ENCODE measurements at places on chromosomes 5 and 9.

GRCh38 chr9:134571326-134571931 is 70.2 kb upstream of the COL5A1 start:
- no peak for DNase-seq

GRCh38 chr9:38434853-38435252 is 10.6 kb upstream of the IGFBPL1 start:
- no peak for DNase-seq

GRCh38 chr5:67969176-67969575 is 246.4 kb upstream of the PIK3R1 start:
- no peak for DNase-seq

DNA sequence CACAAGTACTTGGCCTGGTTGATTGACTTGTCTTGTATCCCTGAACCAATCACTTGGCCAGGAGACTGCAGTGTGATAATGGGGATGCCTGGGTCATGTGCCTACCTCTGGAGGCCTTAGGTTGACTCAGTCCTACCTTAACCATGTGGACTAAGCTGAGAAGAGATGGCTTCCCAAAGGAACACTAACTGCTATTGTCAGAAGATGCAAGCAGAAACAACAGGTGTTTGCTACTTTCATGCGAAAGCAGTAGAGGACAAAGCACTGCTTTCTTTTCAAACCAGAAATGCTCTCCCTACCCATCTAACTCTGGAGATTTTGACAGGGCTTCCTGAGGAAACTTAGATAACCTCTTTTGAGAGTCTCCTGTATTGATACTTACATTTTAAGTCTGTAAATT is 22.9 kb downstream of the CDK7 start:
- no peak for DNase-seq

- DNase-seq = no peak
Observed at GRCh38 chr5:6502421-6502820, 53.8 kb downstream of the UBE2QL1 start.

DNA sequence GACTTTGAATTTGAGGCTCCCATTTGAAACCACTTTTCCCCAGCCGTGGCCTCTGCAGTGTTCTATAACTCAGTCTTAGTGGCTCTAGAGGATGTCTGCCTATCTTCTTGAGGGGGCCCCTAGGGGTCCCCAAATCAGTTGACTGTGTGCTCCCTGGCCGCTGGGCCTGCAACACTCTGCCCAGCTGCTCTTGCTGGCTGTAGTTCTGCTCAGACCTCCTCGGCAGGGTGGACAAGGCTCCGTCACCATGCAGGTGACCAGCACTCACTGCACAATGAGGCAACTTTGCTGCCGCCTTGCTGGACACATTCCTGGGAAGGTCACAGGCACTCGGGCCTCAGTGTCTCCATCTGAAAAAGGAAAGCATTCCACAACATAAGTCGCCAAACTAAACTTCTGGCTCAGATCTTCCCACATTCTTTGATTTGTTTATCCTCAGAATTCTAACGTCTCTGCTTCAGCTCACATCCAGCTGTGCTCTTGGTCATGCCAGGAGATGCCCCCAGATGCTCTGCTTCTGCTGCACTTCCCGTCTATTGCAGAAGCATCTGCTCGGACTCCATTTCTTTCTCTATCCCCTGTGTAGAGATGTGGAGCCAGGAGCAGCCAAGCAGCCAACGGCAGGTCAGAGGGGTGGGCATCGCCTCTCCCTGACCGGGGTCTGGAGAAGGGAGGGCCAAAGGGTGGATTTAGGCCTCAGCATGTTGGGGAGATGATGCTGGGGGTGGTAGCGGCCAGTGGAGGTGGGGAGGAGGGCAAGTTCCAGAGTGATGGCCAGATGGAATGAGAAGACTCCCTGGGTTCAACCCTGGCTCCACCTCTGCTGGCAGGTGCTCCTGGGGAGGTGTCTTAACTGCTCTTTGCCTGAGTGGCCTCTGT is 133.6 kb downstream of the MVB12B start:
- DNase-seq = no peak

DNA sequence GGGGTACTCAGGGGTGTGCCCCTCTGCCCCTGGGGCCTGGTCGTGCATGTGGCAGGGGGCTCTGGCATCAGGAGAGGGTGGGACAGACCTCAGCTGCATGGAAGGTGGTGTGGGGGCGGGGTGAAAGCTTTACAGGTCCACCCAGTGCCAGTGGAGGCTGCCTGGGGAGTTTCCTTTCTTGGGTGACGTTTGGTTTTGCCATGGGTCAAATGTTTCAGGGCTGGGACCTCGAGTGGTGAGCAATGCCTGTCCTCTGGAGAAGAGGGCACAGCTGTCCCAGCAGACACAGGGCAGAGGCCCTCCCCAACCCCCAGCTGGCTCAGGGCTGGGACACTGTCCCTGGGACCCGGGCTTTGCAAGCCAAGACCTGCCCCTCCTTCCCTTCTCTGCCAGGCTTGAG is 3.6 kb downstream of the RXRA start:
- no peak for DNase-seq

GRCh38 chr5:76224898-76225297 is 141.7 kb downstream of the SV2C start:
- peak; percentile 13 for DNase-seq

DNA sequence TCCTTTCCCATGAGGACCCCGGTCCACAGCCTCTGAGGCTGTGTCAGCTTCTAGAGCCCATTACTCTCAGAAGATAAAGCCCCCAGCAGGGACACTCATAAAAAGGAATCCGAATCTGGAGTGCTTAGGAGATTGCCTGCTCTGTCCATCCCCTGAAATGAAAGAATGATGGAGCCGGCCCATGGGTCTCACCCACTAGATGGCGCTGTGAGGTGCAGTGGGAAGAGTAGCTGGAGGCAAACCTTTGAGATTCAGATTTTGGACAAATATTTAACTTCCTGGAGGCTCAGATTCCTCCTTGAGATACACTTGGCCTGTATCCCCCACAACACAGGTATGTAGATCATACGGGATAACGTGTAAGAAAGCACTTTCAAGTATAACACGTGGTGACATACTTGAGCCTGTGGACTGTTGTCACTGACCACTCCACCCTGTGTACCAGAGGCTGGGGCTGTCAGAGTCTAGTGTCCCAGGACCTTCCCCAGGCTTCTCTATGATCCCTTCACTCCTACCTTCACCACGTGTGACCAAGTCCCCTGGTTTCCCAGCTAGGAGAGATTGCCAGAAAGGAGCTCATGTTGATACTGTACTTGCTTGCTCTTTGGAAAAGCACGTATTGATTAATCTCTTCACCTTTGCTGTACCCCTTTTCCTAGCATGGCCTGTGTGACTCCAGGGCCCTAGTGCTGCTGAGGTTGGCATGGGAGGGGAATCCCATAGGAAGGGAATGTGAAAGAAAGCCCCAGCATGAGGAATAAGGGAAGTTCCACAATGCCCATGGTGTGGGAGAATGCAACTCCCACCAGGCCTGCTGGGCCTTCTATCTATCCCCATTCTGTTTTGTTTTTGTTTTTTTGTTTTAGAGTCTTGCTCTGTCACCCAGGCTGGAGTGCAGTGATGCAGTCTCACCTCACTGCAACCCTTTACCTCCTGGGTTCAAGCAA is 32.1 kb downstream of the TRMO start:
- DNase-seq = peak; percentile 59
